Activated naive CD8-positive, alpha-beta T cell treated with anti-CD3 and anti-CD28 coated beads, Interleukin-2, amount 10 ng/mL, durations not matched to agents 7 days and 5 days (primary cell): ENCODE measurements at places on chromosomes 13 and 19. TPM values are rescaled to one million over a fixed set of nuclear protein-coding genes. Genes with fewer than 3 reads are reported as not detected.

The TICAM1 gene
- 14.3 TPM for total RNA-seq

The SMIM17 gene
- not detected for total RNA-seq

The FXYD5 gene
- total RNA-seq = 360 TPM

The SYT3 gene
- 0.17 TPM for total RNA-seq

The DACT3 gene
- total RNA-seq = 0.42 TPM

The CEACAM3 gene
- total RNA-seq = not detected

The ARHGAP45 gene
- total RNA-seq = 581 TPM

The RINL gene
- 71.3 TPM for total RNA-seq

The C13orf42 gene
- total RNA-seq = not detected

The SKA3 gene
- total RNA-seq = 30.9 TPM

The AP1M2 gene
- total RNA-seq = not detected

The CYP2S1 gene
- 1.1 TPM for total RNA-seq

The CKAP2 gene
- total RNA-seq = 61.7 TPM

The ABHD13 gene
- total RNA-seq = 11.5 TPM

The PCSK4 gene
- total RNA-seq = 6.7 TPM

The PLPP2 gene
- not detected for total RNA-seq

The ACER1 gene
- 0.54 TPM for total RNA-seq

The COX7A1 gene
- not detected for total RNA-seq

The ZNF665 gene
- 11.4 TPM for total RNA-seq

The FLT3 gene
- total RNA-seq = not detected

The TUBA3C gene
- not detected for total RNA-seq

The GPI gene
- total RNA-seq = 725 TPM

The TMEM150B gene
- total RNA-seq = 1.1 TPM

The PHLDB3 gene
- 22.1 TPM for total RNA-seq

The FCAR gene
- not detected for total RNA-seq

The ZNF460 gene
- 58.2 TPM for total RNA-seq

The RASGRP4 gene
- 0.80 TPM for total RNA-seq

The GJA3 gene
- 0.39 TPM for total RNA-seq

The HIPK4 gene
- total RNA-seq = not detected

The VAV1 gene
- 108 TPM for total RNA-seq

The RGCC gene
- total RNA-seq = 38.7 TPM

The C19orf18 gene
- total RNA-seq = 0.79 TPM

The KIR3DL2 gene
- total RNA-seq = 0.23 TPM

The ZSCAN1 gene
- not detected for total RNA-seq

The MLLT1 gene
- total RNA-seq = 37.8 TPM

The CCDC8 gene
- total RNA-seq = not detected

The NCR1 gene
- 0.50 TPM for total RNA-seq

The ZNF726 gene
- total RNA-seq = 14.4 TPM

The ATP7B gene
- total RNA-seq = 0.64 TPM

The SYNE4 gene
- 3.3 TPM for total RNA-seq

The GPR12 gene
- total RNA-seq = not detected

The RFXAP gene
- total RNA-seq = 16.5 TPM

The PSG3 gene
- total RNA-seq = not detected

The LGI4 gene
- 0.28 TPM for total RNA-seq

The NLRP5 gene
- total RNA-seq = not detected

The ZNF570 gene
- total RNA-seq = 7.6 TPM

The SELENOV gene
- not detected for total RNA-seq

The LRRC8E gene
- not detected for total RNA-seq

The CLIP3 gene
- total RNA-seq = 2.2 TPM
